ENCODE measurements at places on chromosomes 7 and 10.

DNA sequence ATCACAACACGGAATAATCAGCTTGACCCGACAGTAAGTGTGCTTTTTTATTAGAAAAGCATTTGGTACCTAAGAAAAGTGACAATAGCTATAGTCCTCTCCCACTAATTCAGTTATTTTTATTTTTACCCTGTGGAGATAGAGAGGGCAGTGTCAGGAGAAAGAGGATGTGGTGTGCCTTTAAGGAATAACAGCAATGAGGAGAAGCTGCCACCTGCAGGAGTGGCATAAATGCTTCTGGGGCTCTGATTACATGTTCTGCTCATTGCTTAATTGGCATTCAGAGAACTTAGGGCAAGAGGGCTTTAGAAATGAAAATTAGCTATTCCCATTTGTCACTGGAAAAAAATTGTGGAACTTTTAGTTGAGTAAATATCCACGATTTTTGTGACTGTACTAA lies 60.1 kb downstream of the DENND11 start:
- DNase-seq, result no peak

GRCh38 chr10:126511917-126512479 lies 123.7 kb upstream of the ADAM12 start:
- DNase-seq, result peak; percentile 62

DNA sequence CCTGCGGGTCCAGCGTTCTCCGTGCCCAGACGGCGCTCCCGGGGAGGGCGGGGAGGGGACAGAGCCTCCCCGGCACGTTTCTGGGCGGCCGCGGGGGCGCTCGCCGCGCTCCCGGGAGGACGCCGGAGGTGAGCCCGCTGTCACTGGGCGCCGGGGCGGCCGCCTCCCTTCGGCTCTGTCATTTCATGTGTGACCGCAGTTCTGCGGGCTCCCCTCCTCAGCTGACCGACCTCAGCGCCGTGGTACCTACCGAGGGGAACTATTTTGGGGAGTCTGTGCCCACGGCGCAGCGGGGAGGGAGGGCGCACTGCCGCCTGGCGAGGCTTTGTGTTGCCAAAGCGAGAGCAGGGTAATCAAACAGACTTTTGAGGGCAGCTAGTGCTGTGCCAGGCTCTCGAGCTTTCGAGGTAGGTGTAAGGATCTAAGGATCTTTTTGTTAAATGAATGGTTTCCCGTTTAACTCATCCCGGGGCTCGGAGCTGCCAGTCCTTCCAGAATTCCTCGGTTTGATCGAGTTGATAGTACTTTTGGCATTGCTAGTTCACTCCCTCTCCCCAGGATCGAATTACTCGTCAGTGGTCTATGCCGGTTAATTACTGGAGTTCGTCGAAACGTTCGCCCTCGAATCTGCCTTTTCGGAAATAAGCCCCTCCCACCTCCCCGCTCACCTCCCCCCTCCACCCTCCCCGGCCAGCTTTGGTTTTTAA lies 1.9 kb downstream of the ARID5B start:
- DNase-seq, result peak; percentile 72

DNA sequence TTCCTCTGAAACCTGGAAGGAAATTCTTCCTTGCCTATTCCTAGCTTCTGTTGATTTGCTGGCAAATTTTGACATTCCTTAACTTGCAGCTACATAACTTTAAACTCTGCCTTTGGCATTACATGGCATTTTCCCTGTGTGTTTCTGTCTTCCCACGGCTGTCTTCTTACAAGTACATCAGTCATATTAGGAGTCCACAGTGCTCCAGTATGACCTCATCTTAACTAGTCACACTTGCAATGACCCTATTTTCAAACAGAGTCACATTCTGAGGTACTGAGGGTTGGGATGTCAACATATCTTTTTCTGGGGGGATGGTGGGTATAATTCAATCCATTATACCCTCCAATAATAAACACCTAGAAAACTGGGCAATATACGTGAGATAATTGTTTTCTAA lies 37.4 kb upstream of the EPHB6 start:
- DNase-seq, result no peak

GRCh38 chr10:58465629-58466028 lies 47.0 kb upstream of the BICC1 start:
- DNase-seq, result no peak

DNA sequence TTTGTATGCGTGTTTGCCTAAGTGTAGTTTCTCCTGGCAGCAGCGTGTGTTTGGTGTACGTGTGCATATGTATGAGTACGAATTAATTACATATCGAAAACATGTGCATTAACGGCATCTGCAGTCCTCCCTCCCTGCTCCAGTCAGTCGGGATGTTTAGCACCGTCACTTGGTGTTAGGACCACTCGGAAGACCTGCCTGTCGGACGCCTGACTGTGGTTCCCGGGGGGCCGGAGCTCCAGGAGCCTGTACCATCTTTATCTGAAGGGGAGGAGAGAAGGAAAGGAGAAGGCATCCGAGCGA lies 1.1 kb upstream of the CNTNAP2 start:
- no peak for DNase-seq

DNA sequence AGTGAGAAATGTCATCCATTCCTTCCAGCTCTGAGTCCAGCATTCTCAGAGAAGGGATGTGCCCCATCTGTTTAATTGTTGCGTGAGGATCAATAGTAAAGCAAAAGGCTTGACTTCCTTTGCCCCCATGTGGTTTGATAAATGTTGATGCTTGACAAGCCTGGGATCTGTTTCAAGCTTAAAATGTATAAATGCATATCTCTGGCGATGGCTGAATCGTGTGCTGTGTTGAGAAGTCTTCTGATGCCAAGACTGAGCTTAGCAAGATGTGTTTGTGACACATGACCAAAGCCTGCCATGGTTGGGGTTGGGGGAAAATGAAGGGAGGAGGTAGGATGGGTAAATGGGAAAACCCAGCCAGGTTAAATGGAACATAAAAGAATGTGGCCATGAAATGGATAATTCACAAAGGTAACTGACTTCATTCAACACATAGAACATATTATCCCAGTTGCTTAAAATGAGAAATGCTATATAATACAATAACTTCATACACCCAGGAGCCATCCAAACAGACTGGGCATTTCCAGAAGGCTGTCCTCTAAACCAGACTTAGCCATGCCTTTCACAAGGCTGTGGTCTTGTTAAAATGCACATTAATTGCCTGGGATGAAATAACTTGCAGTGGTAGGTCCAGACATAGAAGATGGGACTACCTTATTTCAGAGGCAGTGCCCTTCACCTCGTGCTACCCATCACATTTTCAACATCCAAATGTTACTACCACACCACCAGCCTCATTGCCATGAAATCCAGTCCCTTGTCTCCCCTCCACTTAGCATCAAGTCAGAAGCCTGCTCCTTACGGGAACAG lies 147.3 kb upstream of the PDE1C start:
- peak; percentile 1 for DNase-seq

GRCh38 chr7:47216439-47216838 lies 365.5 kb downstream of the TNS3 start:
- no peak for DNase-seq

DNA sequence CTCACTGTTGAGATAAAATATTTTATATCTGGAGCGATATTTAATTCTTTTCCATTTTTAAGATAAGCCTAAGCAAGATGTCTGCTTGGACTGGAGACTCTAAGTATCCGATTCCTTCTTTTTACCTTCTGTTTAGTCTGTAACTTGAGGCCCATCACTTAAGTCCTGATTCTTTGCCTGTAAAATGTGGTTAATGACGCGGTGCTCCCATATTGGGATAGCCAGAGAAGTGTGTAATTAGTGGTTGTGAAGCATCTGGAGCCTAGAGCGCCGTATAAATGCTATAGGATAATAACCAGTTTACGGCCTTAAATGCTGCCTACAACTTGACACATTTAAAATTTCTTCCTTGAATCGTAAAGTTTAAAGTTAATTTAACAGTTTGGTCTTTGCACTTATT lies 132.9 kb downstream of the CHN2 start:
- no peak for DNase-seq

DNA sequence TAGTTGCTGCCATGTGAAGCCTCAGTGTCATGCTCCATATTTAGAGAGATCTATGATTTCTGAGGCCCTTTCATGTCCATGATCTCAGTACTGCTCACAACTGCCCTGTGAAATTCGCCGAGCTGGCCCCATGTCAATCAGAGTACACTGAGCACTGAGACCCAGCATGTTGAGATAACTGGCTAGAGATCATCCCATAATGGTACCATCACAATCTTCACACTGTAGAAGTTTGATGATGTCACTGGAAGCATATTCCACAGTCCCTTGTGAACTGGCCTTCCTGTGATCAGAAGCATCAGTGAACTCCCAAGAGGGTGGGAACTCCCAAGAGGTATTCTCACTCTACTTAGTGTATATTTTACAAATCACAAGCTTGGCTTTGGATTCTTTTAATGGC lies 116.0 kb downstream of the EGFR start:
- no peak for DNase-seq

GRCh38 chr7:93036807-93037206 lies 81.0 kb downstream of the SAMD9 start:
- DNase-seq, result no peak

DNA sequence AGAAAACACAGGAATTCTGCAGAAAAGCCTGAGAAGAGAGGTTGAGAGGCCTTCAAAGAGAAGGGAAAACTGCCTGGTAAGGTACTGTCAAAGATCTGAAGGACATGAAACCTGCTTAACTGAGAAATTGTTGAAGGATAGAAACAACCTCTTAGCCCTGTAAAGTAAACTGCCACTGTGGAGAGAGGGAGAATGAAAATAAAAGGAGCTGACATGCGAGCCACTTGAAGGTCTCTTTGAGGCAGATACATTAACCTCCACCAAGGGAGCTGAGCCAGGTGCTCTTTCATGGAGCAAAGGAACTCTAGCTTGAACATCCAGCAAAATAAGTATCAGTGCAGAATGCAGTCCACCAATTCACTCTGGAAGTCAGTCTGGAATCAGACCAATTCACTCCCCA lies 108.8 kb upstream of the FEZF1 start:
- no peak for DNase-seq

- DNase-seq, result peak; percentile 32
These were observed 580 bp downstream of the ZNF775 start for GRCh38 chr7:150379441-150380379.

DNA sequence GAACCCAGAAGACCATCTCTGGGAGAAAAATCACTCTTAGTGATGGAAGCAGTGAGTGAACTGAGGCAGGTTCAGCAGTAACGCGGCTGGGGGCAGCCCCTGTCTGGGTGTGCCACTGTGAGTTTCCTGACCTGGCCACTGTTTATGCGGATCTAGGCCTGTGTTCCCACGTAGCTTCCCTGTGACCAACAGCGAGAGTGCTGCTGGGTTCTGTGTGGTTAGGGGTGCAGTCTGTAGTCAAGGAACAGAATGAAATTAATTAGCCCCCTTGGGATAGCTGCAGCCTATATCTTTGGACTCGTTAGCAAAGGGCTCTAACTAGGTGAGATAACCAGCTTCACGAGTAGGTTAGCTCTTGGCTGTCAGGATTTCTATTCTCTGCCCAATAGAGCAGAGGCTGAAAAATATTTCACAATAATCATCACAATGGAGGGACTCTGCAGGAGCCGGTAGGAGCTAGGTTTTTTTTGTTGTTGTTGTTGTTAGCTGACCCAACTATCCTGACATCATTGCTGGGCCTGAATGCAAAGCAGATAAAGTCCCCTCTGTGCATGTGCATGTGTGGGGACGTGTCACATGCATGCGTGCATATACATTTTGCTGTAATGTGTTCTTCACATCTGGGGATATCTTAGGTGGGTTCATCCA lies 164.9 kb downstream of the TMEM178B start:
- no peak for DNase-seq

All from AG20443 (cell line).